ENCODE measurements at places on chromosomes 3 and 15.

- DNase-seq = no peak
Observed at GRCh38 chr3:195405651-195406050, 37.2 kb downstream of the ACAP2 start.

GRCh38 chr15:42796955-42797782 lies 60.2 kb upstream of the CDAN1 start:
- DNase-seq = no peak

DNA sequence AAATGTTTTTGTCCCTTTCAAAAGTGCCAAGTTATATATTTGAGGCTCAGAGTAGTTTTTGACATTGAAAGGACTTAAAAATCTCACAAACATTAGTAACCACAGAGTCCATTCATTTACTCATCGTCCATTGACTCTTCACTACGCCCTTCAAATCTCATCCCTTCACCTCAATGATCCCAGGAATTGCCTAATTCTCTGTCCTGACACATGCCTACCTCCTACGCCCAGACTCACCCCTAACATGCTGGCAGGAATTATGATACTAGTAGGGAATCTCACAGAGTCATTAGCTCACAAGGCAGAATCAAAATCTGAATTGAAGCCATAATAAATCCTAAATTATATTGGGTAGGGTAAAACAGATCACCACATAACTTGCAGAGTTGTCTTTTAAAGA lies 410.1 kb downstream of the RAP2B start:
- DNase-seq = no peak

- no peak for DNase-seq
Observed at GRCh38 chr3:172520301-172520831, 2.9 kb downstream of the TNFSF10 start.

- DNase-seq = no peak
Observed at GRCh38 chr15:89875741-89876140, 18.1 kb downstream of the AP3S2 start.

GRCh38 chr15:87528873-87529272 lies 727.7 kb downstream of the NTRK3 start:
- no peak for DNase-seq

DNA sequence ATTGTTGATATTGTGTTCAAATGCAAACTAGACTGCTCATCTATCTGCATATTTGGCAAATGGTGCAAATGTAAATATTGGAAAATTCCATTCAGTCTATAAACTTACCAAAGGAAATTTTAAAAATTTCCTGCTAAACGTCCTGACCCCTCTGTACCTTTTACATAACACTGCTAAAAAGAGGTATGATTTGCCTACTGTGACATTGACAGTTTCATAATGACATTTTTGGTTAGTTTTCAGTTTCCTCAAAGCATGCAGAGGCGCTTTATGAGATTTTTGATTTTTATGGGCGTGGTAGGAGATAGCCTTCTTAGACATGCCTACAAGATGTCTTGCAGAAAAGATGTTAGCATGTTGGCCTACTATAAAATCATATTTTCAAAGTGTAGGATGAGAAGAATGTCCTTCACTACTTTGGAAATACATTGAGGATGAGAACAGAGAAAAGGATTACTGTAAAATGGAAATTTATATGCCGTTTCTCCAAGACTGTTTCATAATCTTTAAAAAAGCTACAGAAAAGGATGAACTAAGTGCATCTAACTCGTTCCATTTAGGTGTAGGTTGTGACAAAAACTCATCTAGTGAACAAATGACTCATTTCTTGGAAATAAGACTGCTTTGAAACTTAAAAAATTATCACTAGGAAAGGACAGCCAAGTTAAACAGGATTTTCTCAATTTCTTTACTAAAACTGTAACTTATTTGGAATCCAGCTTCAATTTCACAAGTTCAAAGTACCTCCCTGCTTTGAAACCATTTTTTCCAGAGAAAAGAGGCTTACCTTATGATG lies 14.5 kb upstream of the ISLR start:
- no peak for DNase-seq

GRCh38 chr3:54153477-54153876 lies 31.1 kb downstream of the CACNA2D3 start:
- no peak for DNase-seq

DNA sequence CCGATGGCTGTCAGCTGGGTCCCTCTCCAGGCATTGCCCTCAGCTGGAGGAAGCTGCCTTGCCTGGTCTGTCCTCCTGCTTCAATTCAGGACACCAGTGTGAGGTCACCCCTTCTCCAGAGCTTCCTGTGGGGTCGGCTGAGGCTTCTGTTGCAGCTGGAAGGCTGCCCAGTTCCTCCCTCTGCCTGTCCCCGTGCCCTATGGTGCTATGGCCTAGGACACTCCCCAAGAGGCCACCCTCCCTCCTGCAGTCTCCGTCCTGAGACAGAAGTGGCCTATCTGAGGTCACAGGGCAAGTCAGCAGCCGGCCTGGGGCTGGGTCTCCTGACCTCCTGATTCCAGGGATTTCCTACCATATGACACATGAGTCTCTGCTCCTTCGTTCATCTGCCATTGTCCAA lies 57.9 kb downstream of the RASGRF1 start:
- no peak for DNase-seq

DNA sequence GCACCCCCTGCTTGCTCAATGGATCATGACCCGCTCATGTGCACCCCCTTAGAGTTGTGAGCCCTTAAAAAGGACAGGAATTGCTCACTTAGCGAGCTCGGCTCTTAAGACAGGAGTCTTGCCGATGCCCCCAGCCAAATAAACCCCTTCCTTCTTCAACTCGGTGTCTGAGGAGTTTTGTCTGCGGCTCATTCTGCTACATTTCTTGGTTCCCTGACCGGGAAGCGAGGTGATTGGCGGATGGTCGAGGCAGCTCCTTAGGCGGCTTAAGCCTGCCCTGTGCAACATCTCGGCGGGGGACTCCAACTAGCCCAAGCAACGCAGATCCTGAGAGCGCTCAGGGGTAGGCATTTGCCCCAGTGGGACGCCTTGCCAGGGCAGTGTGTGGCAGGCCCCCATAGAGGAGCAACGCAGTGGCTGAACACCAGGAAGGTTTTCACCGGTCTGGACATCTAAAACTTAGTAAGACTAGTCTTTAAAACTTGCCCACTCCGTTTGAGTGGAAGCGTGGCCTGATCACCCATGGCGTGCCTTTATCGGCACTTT lies 9.5 kb downstream of the SLCO2A1 start:
- DNase-seq = no peak

- DNase-seq = no peak
Observed at GRCh38 chr3:102206511-102207031, 228.2 kb upstream of the ZPLD1 start.

DNA sequence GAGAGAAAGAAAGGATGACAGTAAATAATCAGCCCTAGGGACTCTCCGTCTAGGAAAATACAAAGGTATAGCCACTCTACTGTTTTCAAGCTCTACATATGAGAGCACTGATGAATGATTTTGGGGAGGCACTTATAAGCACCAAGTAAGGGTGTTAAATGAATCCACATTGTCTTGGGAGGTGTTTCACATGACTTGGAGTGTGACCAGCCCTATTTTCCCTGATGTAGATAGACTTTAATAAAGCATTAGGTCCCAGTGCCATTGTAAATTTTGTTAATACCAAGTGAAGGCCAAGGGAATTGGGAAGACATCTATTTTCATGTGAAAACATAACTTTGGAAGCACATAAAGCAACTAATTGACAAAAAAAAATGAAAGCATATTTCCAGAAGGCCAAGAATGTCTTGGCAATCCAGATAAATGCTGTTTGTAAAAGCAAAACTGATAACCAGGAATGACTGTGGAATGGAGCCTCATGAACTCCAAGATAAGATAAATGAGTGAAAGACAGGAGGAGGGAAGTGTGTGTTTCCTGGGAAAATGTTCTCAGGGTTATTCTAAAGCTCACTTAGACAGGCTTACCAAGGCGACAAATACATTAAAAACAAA lies 96.0 kb upstream of the MYZAP start:
- no peak for DNase-seq

DNA sequence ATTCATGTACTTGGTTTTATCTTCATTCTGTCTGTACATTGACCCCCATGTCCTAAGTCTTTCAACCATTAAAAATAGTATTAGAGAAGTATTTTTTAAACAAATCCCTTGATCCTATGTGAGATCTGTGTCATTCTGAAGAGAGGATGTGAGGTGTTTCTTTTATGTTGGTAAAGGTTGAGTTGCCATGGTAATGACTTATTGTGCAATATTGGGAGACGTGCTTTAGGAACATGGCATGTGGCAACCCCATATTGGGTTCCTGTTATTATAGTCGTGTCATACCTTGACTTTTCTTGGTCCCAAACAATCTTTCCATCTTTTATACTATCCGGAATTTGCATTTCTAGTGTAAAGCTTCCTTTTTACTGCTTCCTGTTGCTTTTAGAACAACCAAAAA lies 203.1 kb downstream of the KCNAB1 start:
- DNase-seq = no peak

- DNase-seq = no peak
Observed at GRCh38 chr3:104796556-104796955, 570.2 kb upstream of the ALCAM start.

- no peak for DNase-seq
Observed at GRCh38 chr3:72855001-72855400, 6.8 kb upstream of the SHQ1 start.

GRCh38 chr3:123258359-123258758 lies 56.6 kb downstream of the SEC22A start:
- no peak for DNase-seq

GRCh38 chr3:195763076-195763830 lies 42.5 kb downstream of the MUC20 start:
- no peak for DNase-seq

DNA sequence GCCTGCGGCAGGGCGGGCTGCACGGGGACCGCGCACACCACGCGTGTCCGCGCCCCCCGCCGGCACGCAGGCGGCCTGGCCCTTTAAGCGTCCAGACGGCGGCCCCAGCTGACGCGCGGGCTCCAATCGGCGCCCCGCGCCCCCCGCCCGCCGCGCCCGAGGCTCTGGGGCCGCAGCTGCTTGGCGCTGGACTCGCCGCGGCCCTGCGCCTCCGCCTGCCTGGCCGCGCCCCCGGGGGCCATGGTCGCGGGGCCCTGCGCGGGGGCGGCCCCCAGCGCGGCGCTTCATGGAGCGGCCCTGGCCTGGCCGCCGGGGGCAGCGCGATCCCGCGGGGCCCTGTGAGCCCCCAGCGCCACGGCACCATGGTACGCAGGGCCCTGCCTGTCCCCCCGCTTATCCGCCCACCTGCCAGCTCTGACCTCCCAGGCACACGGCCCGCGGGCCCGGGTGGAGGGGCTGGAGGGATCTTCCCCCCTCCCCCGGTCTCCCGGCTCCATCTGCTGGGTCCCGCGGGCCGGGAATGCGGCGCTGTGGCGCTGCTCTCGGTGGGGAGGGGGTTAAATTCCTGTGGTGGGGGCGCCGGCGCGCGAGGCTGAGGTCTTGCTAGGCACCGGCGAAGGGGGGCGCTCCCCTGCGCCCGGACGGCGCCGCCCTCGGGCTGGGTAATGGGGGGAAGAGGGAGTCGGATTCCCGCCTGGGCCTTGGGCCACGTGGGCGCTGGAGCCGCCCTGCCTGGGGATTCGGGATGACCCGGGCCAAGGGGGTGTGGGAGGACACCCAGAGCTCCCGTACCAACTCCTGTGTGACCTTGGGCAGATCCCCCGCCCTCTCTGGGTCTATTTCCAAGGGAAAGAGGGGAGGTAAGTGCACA lies 1.1 kb downstream of the ZBTB47 start:
- no peak for DNase-seq

DNA sequence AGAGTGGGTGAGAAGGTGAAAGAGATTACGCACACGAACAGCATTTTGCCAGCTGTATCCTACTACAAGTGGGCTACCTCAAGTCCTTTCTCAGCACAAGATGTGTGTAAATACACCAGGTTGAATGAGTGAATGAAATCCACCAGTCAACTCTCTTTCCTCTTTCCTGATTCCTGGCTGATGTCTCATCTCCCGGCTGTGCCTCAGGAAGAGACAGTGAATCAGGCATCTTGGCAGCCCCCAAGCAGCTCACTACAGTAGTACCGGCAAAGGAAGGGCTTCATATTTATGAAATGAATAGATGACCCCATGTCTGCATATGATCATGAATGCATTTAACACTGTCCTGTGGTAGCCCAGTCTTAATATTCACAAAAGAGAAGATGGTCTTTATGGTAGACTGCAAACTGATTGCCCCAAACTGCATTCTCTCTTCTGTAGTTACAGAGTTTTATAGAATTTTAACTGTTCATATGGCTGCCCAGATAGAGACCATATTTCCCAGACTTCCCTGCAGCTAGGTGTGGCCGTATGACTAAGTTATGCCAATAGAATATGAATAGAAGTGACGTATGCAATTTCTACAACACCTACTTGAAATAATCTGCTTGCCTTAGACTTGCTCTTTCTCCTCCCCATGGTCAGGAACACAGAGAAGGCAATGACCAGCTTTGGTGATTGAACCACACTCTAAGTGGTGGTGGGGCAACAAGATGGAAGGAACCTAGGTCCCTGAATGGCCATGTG lies 22.7 kb downstream of the MGLL start:
- no peak for DNase-seq

GRCh38 chr15:62934236-62934971 lies 108.1 kb upstream of the TPM1 start:
- DNase-seq = no peak

GRCh38 chr15:67013696-67014095 lies 51.7 kb upstream of the SMAD3 start:
- no peak for DNase-seq

- no peak for DNase-seq
Observed at GRCh38 chr3:45677033-45677446, 12.2 kb upstream of the SACM1L start.

GRCh38 chr15:24899795-24900194 lies 55.0 kb upstream of the SNRPN start:
- no peak for DNase-seq

DNA sequence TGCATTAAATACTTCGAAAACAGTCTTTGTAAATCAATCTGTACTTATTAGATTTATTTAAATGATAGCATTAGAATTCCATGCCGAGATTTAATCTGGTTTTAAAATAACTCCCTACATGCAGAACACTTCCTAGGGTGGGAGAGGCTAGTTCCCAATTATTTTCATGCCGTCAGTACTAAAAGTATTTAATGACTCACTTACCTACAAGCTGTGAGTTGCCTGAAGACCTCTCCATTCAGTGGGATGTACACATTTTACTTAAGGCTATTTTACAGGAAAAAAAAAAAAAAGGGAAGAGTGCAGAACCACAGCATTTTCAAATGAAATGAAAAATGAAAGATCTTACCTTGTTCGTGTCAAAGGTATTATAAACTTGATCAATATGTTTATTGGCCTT lies 469 bp downstream of the GUCA1C start:
- DNase-seq = no peak

Measured in SHP77 (cell line).